NCI-H1930 (cell line): ENCODE measurements at places on chromosomes 4 and X.

DNA sequence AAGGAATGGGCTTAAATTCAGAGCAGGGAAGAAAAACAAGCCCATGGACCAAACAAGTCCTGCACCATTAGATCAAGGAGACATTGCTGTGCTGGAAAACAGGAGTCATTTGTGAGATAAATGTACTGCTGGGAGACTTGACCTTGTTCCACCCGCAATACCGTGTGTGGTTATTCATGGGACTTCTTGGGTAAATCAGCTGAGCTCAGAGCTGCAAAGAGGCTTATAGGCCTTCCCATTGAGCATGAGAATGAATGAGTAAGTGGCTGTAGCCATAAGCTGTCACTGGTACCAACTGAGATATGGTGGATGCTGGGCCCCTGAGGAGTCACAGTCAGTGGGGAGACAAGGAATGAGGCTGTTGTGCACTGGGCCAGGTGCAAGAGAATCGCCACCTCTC, 2.3 kb upstream of the CYTL1 start:
- DNase-seq: no peak

DNA sequence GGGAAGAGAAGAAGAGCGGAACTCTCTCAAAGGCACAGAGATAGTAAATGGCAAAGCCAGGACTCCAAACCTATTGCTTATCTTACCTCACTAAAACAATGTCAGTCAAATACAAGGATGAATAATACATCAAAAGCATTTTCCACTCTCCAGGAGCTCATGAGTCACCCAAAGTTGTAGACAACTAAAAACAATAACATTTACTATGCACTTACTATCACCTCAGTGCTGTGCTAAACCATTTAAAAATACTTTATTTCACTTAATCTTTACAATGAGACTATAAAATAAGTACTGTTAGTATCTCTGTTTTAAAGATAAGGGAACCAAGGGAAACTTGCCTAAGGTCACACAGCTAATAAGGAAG, 163.2 kb upstream of the SPANXC start:
- no peak for DNase-seq

DNA sequence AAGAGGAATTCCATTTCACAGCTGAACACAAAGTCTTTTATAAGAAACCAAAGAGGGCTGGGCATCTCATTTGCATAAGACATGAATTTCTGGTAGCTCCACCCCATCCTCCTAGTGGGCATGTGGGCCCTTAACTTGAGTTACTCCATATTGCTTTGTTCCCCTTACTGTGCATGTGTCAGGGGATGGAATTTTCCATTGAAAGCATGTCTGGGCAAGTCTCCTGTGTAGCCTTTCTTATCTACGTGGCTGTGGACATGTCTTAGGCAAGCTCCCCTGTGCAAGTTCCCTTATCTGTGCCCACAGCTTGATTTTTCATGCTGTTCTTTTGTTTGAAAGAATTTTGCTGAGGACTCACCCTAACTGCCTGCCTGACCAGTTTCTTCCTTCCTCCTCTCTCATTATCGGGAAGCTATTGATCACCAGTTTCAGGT, 123.5 kb upstream of the JADE1 start:
- DNase-seq: no peak

- DNase-seq: no peak
These were observed 150.1 kb downstream of the AR start for GRCh38 chrX:67693928-67694327.

DNA sequence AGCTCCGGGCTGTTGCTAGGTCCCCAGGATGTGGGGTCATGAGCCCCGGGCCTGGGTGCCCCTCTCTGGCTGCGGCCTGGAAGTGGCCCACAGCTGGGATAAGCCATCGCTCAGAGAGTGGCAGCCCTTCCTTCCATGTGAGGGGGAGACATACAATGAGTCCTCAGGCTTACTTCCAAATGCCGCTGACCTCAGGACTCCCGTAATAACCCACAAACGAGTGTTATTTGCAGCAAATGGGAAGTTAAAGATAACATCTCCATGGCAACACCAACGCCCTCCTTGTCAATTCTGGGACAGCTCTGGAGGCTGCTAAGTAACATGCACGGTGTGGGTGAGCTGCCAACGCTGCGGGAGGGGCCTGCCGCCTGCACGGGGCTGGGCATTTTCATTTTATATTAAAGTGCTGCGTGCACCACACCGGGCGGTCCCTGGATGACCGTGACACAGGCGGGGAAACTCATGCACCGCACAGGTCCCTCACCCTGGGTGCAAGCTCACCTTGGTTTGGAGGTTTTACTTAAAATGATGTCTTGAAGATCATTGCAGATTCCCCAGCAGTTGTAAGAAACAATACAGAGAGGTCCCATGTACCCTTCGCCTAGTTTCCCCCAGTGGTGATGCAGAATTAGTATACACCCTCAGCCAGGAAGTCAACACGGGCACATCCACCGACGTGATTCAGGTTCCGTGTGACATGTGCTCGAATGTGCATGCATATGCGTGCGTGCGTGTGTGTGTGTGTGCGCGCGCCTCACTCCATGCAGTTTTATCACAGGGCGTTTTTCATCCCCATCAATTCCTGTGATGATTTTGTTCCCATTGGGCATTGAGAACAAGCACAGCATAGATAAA, 79.4 kb downstream of the ABLIM2 start:
- DNase-seq: no peak

GRCh38 chr4:88211473-88212252, 53.2 kb upstream of the ABCG2 start:
- peak; percentile 10 for DNase-seq

DNA sequence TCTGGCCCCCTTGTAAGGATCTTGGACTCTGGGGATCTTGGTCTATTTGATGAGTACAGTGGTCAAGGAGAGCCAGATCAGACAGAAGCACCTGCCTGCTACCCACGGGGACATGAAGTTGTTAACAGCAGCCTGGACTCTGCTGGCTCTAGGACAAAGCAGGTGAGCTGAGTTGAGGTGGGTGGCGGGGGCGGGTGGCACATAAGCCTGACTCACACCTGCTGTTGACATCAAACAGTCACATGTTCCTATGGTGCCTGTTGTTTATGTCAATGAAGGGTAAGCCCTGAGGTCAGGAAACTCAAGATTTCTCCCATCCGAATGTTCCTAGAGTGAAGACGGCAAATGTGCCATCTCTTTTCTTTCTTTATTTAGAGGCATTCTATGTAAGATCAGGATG, 50.1 kb upstream of the CLNK start:
- DNase-seq: no peak

- no peak for DNase-seq
These were observed 6.2 kb downstream of the LINC00632 start for GRCh38 chrX:140715787-140716186.

DNA sequence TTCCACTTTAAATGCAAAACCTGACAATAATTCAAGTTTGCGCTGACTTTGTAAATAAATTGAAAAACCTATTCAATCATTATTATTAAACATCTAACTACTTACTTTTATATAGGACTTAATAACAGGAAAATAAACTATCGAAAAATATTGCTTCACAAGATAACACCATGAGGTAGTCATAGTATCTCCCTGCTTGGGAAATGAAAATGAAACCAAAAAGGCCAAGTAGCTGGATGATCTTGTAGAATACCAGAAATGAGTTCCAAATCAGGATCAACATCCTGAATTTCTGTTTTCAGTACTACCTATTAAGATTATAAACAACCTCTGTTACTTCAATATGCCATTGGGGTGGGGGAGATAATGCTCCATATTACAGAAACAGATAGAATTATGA, 58.9 kb downstream of the CHIC2 start:
- DNase-seq: no peak

DNA sequence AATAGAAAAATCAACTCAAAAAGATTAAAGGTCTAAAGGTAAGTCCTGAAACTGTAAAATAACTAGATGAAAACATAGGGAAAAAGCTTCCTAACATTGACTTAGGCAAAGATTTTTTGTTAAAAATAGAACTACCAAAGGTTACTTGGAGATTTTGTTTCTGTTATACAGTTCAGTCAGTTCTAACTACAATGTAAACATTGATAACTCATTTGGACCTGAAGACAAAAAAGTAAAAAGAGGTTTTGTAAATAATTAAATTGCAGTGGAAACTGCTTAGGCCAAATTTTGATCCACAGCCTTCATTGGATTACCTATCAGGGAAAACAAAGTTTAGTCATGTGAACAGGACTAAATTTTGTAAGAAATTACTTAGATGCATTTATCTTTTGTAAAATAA, 101.8 kb downstream of the SLITRK2 start:
- no peak for DNase-seq

DNA sequence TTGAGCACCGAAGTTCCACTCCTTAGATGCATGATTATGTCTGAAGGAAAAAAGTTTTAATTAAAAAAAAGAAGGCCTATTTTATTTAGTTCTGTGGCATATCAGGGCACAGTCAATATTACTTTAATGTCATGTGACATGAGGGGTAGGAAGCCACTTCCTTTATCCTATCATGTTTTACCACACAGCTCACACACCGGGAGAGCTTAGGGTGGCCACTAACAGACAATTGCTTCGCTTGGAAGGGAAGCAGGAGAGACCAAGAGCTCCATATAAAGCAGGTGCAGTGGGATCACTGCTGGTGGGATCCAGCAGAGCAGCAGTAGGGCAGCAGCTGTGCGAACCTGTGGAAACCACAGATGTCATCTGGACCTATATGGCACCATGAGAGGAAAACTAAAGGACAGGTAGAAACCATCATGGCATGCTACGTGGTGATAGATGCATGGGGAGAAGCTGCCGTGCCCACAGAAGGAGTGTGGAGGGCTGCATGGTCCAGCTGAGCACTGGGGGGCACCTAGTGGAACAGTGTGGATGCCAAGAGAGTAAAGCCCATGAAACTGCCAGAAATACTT, 52.0 kb downstream of the DTHD1 start:
- no peak for DNase-seq

- DNase-seq: no peak
These were observed 6.4 kb upstream of the ZNF674 start for GRCh38 chrX:46551494-46552128.

DNA sequence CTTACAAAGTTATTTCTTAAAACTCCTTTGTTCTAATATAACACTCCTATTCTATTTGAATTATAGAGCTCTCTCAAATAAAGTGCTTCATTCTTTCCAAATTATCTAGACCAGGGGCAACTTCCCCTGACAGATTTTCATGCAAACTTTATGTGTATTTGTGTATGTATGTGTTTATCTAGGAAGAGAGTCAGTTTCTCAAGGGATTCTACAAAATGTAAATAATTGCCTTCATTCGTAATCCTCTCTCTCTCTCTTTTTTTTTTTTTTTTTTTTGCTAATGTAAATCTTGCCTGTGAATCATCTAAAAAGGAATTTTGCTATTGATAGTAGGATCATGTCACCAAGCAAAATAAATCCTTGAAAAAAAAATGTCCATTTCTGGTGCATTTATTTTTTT, 38.9 kb upstream of the RBPJ start:
- DNase-seq: no peak

GRCh38 chr4:109315818-109316217, 13.4 kb upstream of the COL25A1 start:
- DNase-seq: no peak

DNA sequence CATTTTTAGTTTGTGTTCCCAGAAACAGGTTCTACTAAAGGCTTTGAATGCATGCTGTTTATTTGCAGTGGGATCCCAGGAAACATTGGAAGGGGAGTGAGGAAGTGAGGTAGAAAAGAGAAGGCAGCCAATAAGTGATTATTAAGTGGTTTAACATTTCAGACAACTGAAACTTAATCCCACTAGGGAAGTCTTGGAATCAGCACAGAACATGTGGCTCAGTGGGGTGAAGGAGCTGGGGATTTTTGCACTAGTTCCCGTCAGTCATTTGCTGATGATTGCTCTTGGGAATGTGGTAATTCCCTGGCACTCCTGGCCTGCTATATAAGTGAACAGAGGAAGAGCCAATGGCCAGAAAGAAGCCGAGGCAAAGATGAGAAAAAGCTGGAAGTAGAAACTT, 1053.0 kb upstream of the IGFBP7 start:
- DNase-seq: no peak

GRCh38 chrX:38805432-38806389, 4.5 kb downstream of the MID1IP1 start:
- peak; percentile 28 for DNase-seq

GRCh38 chr4:23235628-23236390, 543.1 kb downstream of the GBA3 start:
- DNase-seq: no peak

DNA sequence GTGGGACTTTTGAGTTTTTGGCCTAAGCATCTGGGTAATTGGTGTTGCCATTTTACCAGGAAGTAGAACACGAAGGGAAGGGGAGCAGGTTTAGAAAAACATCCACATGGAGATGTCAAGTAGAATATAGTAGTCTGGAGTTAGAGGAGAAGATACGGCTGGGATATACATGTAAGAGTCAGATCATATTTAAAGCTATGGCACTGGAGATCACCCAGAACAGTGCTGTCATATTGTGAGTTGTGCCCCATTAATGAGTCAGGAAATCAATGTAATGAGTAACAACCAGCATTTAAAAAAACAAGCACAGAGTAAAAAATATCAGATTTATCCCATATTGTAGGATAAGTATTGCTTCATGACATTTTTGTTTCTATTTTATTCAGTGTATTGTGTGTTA, 4.2 kb downstream of the GSTCD start:
- no peak for DNase-seq

DNA sequence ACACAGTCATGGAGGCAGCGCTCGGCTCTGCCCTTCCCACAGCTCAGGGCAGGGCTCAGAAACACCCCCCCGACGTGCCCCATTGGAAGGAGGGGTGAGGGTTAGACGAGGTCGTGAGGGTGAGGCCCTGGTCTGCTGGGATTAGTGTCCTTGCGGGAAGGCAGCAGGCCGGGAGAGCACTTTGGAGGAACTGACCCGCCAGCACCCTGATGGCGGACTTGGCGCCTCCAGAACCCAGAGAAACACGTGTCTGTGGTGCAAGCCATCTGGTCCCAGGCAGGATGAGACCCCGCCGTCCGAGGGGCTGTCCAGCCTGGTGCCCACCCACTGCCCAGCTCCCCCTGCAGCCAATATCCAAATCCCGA, 26.3 kb downstream of the TACC3 start:
- no peak for DNase-seq

DNA sequence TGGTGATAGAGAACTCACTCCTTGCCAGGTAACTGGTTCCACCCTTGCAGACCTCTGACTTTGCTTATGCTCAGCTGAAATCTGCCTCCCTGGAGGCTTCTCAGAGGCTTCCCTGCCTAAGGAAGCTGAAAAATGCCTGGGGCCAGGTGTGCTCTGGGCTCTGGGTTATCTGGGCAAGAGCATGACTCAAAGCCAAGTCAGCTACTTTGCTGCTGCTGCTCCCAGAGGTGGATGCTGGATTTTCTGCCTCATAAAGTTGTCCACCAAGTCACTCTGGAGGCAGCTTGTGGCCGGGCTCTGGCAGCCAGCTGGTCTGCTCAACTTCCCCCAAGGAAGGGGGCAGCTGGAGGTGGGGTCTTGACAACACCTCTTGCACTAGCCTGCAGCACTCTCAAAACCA, 132.7 kb downstream of the PJA1 start:
- DNase-seq: no peak

DNA sequence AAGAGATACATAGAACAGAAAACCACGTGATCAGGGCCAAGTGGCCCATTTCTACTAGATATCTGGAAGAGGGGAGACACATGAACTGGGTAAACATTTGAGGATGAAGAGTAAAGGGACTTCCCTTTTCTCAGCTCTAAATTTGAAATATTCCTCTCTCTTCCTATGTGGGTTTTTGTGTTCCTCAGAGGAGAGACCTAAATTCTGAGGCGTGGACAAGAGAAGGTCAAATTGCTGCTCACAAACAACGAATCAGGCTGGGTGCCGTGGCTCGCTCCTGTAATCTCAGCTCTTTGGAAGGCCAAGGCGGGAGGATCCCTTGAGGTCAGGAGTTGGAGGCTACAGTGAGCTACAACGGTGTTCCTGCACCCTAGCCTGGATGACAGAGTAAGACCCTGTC, 216.0 kb downstream of the PTTG2 start:
- no peak for DNase-seq

GRCh38 chrX:45781901-45782553, 581.4 kb upstream of the DIPK2B start:
- DNase-seq: no peak
